HCT116 (cell line): ENCODE measurements at places on chromosomes 4 and X. TPM values are rescaled to one million over a fixed set of nuclear protein-coding genes. Genes with fewer than 3 reads are reported as not detected.
A peak's percentile ranks its signal among the peaks of the same experiment; 100 is the strongest.

The KIT gene
- not detected for total RNA-seq

The CHRNA9 gene
- total RNA-seq, result not detected

The FANCB gene
- total RNA-seq, result 11.3 TPM

The PPEF2 gene
- not detected for total RNA-seq

The SYP gene
- 1.2 TPM for total RNA-seq

The FGA gene
- 3.9 TPM for total RNA-seq

The PCDH10 gene
- not detected for total RNA-seq

The CTAG1B gene
- total RNA-seq, result not detected

DNA sequence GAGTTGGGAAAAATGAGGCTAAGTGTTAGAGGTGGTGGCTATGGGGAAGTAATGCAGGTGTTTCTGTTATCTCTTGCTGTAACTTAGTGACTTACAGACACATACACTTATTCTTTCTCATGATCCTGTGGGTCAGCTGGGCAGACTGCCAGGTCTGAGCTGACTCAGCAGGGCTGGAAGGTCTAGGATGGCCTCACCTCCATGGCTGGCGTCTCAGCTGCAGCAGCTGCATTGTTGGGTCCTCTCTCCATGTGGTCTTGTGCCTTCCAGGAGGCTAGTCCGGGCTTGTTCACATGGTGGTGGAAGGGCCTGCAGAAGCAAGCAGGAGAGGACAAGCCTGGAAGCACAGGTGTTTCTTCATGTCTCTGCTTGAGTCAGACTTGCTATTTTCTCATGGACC, 172.7 kb downstream of the NHS start:
- H3K4me1 ChIP-seq, result peaks cover 14% of the 10 kb centered on the region
- peak; percentile 39 for DNase-seq
- no peak overlapping the region for H3K4me3 ChIP-seq
- no peaks in the 10 kb centered on the region for H3K36me3 ChIP-seq

GRCh38 chr4:168019019-168019651, 73.2 kb upstream of the ANXA10 start:
- no peaks in the 10 kb centered on the region for H3K27me3 ChIP-seq
- DNase-seq, result no peak
- H3K4me3 ChIP-seq, result no peak overlapping the region
- H3K4me1 ChIP-seq, result no peaks in the 10 kb centered on the region
- H3K27ac ChIP-seq, result no peak overlapping the region

GRCh38 chrX:42242004-42242403, 318.6 kb upstream of the CASK start:
- no peaks in the 10 kb centered on the region for H3K36me3 ChIP-seq
- H3K4me3 ChIP-seq, result no peak overlapping the region
- no peak for DNase-seq
- H3K4me1 ChIP-seq, result no peaks in the 10 kb centered on the region

GRCh38 chr4:11286533-11286932, 142.2 kb downstream of the HS3ST1 start:
- H3K4me3 ChIP-seq, result no peak overlapping the region
- H3K27me3 ChIP-seq, result no peaks in the 10 kb centered on the region
- H3K4me1 ChIP-seq, result no peaks in the 10 kb centered on the region
- no peak overlapping the region for H3K27ac ChIP-seq
- H3K36me3 ChIP-seq, result no peaks in the 10 kb centered on the region
- DNase-seq, result no peak

- no peak overlapping the region for H3K4me3 ChIP-seq
- no peaks in the 10 kb centered on the region for H3K4me1 ChIP-seq
- no peaks in the 10 kb centered on the region for H3K36me3 ChIP-seq
- H3K27me3 ChIP-seq, result no peaks in the 10 kb centered on the region
Observed at GRCh38 chrX:122238801-122239200, 945.3 kb upstream of the GRIA3 start.

DNA sequence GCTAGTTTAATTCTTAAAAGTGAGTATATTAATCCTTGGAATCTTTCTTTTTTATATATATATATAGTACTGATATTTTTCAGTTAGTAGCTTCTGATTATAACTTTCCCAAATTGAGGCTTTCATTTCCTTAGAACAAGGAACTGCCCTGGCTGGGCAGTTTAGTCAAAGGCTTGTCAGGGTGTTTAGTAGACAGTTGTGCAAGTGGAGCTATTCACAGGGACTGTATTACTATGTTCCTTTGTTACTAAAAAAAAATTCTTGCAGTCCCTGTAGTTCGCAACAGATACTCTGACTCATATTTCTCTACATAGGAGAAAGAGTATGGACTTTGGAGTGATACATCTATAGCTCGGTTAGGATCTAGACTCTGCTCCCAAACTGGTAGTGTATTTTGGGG, 20.8 kb downstream of the USO1 start:
- H3K4me1 ChIP-seq, result no peaks in the 10 kb centered on the region
- no peak overlapping the region for H3K4me3 ChIP-seq
- H3K27ac ChIP-seq, result no peak overlapping the region
- DNase-seq, result no peak
- H3K36me3 ChIP-seq, result no peaks in the 10 kb centered on the region

DNA sequence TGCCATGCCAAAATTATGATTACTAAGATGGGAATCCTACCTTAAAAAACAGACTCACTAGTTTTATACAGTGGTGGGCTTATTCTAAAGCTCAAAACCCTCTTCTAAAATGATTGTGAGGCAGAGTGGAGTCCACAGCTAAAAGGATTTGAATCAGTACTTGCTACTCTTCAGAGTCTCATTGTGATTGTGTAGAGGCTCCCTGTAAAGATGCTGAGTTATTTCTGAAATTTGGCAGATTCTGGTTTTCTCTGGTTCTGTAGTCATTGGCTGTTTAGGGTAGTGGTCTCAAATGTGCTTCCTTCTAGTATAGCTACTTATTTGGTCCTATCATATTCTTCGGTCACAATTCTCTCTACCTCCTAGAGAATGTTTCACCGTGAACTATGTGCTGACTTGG, 104.1 kb downstream of the FBXW7 start:
- no peak for DNase-seq
- no peaks in the 10 kb centered on the region for H3K36me3 ChIP-seq
- no peaks in the 10 kb centered on the region for H3K27me3 ChIP-seq
- no peaks in the 10 kb centered on the region for H3K4me1 ChIP-seq
- H3K27ac ChIP-seq, result no peak overlapping the region
- no peak overlapping the region for H3K4me3 ChIP-seq

- H3K36me3 ChIP-seq, result no peaks in the 10 kb centered on the region
- H3K4me3 ChIP-seq, result no peak overlapping the region
- no peaks in the 10 kb centered on the region for H3K4me1 ChIP-seq
- no peak for DNase-seq
Observed at GRCh38 chr4:21986307-21986706, 37.7 kb upstream of the KCNIP4 start.

DNA sequence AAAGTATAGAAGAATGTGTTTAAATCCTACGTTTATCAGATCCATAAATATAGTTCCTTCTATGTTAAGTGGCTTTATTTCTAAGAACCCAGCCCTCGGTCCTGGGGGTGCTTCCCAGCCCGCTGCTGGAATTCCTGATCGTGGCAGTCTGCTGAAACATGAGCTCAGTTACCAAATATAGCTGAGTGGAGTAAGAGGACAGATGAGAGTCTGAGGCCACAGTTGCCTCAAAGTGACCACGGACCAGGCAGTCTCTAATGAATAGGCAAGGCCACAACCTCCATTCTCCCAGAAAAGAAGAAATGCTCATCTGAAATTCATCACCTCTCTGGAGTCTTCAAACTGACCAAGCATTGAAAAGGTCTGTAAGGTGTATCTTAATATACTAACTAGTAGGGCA, at the start of gene PALLD:
TSS of gene PALLD (plus strand) at position 219 of the 400 bp plus-strand sequence.
- H3K4me1 ChIP-seq, result peaks cover 98% of the 10 kb centered on the region
- no peaks in the 10 kb centered on the region for H3K27me3 ChIP-seq
- DNase-seq, result no peak

DNA sequence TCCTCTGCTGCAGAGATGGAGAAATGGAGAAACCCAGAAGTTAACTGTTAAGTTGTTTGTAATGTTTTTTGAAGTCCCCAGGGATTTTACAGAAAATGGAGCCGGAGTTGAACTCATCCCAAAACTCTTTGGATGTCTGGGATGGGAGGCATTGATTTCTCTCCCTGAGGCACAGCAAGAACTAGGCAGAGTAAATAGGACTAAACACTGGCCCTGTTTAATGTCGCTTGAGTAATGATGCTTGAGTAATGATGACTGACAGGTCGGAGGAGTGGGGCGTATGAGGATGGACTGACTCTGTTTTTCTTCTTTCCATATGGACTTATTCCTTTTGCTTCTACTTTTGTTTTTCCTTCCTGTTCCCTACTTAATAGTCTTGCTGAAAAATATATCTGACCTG, 69.9 kb downstream of the ARHGAP10 start:
- no peak overlapping the region for H3K4me3 ChIP-seq
- H3K27ac ChIP-seq, result no peak overlapping the region
- no peak for DNase-seq
- H3K27me3 ChIP-seq, result no peaks in the 10 kb centered on the region
- no peaks in the 10 kb centered on the region for H3K4me1 ChIP-seq

GRCh38 chrX:11890836-11891514, 132.9 kb downstream of the MSL3 start:
- DNase-seq, result no peak
- H3K4me3 ChIP-seq, result no peak overlapping the region
- H3K4me1 ChIP-seq, result no peaks in the 10 kb centered on the region
- H3K36me3 ChIP-seq, result no peaks in the 10 kb centered on the region

GRCh38 chr4:87019246-87019791, 84.5 kb downstream of the AFF1 start:
- H3K4me1 ChIP-seq, result peaks cover 9% of the 10 kb centered on the region
- no peak for DNase-seq
- no peaks in the 10 kb centered on the region for H3K36me3 ChIP-seq
- H3K4me3 ChIP-seq, result no peak overlapping the region

DNA sequence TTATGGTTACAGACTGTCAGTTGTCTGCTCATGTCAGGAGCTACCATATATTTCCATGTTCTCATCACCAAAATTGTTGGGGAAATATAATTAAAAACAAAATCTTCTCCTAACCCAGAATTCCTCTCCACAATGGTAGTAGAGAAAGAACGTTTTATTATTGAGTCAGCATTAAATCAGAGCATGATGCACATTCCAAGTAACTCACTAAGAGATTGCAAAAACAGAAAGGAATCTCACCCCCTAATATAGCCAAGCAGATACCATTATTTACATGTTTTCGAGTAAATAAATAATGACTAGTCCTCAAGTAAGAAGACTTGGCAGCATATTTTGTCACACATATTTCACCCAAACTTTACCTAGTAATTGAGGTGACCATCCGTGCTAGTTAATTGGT, 36.2 kb upstream of the ARHGEF6 start:
- H3K4me1 ChIP-seq, result no peaks in the 10 kb centered on the region
- no peak for DNase-seq
- no peak overlapping the region for H3K4me3 ChIP-seq
- no peaks in the 10 kb centered on the region for H3K36me3 ChIP-seq
- H3K27ac ChIP-seq, result no peak overlapping the region

- H3K27ac ChIP-seq, result no peak overlapping the region
- H3K27me3 ChIP-seq, result no peaks in the 10 kb centered on the region
- H3K4me1 ChIP-seq, result no peaks in the 10 kb centered on the region
- no peak for DNase-seq
- H3K36me3 ChIP-seq, result no peaks in the 10 kb centered on the region
Observed at GRCh38 chr4:114615435-114615834, 16.8 kb downstream of the UGT8 start.

DNA sequence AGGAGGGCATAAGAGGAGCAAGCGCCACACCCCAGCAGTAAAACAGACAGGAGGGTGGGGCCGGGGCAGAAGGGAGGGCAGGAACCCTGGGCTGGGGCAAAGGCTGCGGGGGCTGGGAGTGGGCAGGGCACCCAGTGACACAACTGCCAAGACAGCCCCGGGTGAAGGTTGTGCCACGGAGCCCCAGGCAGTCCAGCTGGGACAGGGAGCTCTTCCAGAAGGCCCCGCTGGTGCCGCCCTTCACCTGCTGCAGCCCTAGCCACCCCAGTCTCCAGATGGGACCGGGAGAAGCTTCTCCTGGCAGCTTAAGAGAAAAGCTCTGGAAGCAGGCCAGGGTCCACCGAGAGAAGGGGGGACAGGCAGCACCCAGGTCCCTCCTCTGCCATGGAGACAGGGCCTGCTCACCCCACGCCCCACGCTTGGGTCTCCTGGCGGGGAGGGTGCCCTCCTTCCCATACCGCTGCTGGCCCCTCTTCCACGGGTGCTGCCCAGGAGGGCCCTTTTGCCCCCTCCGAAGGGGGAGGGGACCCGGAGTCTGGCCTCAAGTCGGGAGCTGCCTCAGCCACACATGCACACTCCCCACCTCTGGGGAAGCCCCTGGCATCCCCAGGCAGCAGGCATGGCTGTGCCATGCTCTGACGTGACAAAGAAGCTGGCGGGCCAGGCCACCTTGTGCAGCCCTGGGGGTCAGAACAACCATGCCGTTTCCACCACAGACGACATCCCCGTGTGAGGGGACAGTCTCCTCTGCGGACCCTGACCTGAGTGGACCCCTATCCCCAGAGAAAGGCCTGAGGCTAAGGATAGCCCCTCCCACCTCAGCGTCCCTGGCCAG, 1.5 kb downstream of the DGKQ start:
- H3K4me1 ChIP-seq, result peaks cover 9% of the 10 kb centered on the region; the same call in 1 of the 2 replicates
- peak overlapping the region; percentile 58; the same call in 1 of the 2 replicates for H3K27ac ChIP-seq
- H3K27me3 ChIP-seq, result no peaks in the 10 kb centered on the region
- peak overlapping the region; percentile 80 for H3K4me3 ChIP-seq
- no peaks in the 10 kb centered on the region for H3K36me3 ChIP-seq

GRCh38 chr4:4645743-4646142, 103.9 kb upstream of the STX18 start:
- no peaks in the 10 kb centered on the region for H3K36me3 ChIP-seq
- DNase-seq, result no peak
- no peaks in the 10 kb centered on the region for H3K27me3 ChIP-seq
- H3K4me1 ChIP-seq, result peaks cover 19% of the 10 kb centered on the region
- H3K4me3 ChIP-seq, result no peak overlapping the region

GRCh38 chrX:111447298-111447697, 35.3 kb upstream of the DCX start:
- H3K4me1 ChIP-seq, result no peaks in the 10 kb centered on the region
- no peak overlapping the region for H3K27ac ChIP-seq
- H3K4me3 ChIP-seq, result no peak overlapping the region
- no peaks in the 10 kb centered on the region for H3K36me3 ChIP-seq
- peak; percentile 4 for DNase-seq
- no peaks in the 10 kb centered on the region for H3K27me3 ChIP-seq

DNA sequence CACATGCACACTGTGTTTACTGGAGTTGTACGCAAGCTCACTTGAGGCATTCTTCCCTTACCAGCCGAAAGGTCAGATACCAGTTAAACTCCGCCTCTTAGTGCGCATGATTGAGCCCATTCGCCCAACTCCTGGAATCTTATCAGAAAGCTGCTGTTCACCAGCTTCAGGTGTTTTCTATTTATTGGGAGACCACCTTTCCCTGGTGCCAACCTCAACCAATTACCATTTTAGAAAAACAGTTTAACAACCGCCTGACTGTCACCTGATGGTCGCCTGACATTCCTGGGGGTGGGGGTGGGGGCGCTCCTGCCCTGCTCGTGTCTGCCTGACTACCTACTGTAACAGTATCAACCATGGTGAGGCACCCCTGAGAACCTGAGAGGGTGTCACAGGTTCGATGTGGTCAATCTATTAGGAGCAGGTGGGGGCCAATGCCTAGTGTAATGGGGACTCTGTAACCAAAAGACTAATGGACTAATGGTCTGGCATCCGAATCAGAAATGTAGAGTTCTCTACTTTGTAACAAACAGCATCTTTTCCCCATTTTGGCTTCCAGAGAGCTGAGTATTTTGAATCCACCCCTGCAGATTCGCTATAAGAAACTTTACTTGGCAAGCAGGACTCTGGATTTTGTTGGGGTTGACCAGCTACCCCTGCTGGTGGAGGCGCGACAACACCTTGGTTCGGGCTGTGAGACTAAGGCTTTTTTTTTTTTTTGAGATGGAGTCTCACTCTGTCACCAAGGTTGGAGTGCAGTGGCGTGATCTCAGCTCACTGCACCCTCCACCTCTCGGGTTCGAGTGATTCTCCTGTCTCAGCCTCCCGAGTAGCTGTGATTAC, 58.2 kb upstream of the ZNF157 start:
- H3K36me3 ChIP-seq, result no peaks in the 10 kb centered on the region
- no peaks in the 10 kb centered on the region for H3K27me3 ChIP-seq
- no peak overlapping the region for H3K27ac ChIP-seq
- DNase-seq, result peak; percentile 35
- peaks cover 4% of the 10 kb centered on the region for H3K4me1 ChIP-seq
